AG04450 (cell line): ENCODE measurements at places on chromosomes 11 and 22.

- DNase-seq = no peak
Measured at GRCh38 chr22:17035246-17035645, 27.2 kb upstream of the GAB4 start.

DNA sequence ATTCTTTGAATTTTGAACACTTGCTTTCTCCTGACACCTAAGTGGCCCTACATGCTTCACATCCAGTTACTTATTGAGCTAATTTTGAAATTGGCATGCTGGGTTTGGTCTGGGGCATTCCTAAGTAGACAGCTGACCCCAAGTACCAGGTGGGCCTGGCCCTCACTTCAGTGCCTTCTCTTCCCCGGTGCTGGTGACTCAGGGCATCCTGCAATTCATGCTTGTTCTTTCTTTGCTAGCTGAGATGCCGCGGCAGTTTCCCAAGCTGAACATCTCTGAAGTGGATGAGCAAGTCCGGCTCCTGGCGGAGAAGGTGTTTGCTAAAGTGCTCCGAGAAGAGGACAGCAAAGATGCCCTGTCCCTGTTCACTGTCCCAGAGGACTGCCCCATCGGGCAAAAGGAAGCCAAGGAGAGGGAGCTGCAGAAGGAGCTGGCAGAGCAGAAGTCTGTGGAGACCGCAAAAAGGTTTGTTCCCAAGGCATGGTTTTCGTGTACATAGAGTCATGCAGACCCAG lies 6.3 kb downstream of the AMPD3 start:
- no peak for DNase-seq

GRCh38 chr22:25942115-25942855 lies 200.3 kb downstream of the MYO18B start:
- no peak for DNase-seq

DNA sequence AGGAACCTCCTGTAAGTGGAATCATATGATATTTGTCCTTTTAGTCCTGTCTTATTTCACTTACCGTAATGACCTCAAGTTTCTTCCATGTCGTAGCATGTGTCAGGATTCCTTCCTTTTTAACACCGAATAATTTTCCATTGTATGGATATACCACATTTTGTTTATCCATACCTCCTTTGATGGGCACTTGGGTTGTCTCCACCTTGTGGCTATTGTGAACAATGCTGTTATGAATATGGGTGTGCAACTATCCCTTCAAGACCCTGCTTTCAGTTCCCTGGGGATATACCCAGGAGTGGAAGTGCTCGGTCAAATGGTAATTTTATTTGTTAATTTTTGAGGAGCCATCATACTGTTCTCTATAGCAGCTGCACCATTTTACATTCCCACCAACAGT lies 244.9 kb upstream of the BLID start:
- DNase-seq = no peak

GRCh38 chr11:15278128-15278527 lies 163.4 kb downstream of the INSC start:
- DNase-seq = no peak

- DNase-seq = peak; percentile 75
Measured at GRCh38 chr22:35914665-35915476, 113.8 kb downstream of the RBFOX2 start.

DNA sequence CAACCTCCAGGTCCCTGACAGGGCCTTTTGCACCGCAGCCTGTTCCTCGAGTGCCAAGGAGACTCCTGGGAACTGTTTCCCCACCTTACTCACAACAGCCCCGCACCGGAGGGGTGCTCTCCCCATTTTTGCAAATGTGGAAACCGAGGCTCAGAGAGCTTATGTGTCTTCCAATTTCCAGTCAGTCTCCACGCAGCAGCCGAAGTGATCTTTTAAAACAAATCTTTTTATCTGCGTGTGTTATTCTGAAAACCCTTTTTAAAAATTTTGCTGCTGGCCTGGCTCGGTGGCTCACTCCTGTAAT lies 409 bp upstream of the TMEM134 start:
- DNase-seq = no peak
